ENCODE measurements at places on chromosomes 3 and 15.

DNA sequence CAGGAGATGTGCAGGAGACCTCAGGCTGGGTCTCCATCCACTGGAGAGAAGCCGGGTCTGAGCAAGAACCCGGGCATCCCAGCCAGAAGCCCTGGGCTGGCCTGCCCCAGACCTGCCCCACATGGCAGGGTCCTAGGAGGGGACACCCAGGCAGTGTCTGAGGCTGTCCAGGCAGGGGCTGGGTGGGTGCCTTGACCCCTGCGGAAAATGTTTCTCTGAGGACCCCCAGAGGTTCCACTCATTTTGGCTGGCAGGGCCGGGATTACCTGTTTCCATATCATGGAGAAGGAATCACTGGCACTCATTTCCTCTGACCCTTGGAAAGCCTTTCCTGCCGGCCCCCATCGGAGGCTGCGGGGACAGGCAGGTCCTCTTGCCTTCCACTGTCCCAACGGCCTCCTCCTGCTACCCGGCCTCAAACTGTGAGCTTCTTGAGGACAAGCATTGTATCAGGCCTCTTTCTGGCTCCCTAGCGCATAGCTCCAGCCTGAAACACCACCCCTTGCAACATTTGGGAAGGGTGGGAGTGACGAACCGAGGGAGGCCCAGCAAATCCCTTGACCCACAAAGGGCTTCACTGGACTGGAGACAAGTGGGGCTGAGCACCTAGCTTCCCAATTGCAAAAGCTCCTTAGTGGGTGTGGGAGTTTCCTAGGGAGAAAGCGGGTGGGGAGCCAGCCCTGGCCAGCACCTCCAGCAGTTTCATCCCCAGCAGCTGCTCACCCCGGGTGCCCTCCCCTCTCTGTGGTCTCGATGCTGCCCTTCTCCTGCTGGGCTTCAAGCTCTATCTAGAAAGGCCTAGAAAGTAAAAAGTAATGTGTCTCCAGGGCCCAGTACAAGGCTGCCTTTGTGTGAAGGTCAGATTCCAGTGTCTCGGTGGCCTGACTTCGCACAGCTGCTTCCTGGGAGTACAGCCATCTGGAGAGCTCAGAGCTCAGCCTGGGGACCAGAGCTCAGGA lies 29.7 kb downstream of the ACSBG1 start:
- DNase-seq, result no peak

DNA sequence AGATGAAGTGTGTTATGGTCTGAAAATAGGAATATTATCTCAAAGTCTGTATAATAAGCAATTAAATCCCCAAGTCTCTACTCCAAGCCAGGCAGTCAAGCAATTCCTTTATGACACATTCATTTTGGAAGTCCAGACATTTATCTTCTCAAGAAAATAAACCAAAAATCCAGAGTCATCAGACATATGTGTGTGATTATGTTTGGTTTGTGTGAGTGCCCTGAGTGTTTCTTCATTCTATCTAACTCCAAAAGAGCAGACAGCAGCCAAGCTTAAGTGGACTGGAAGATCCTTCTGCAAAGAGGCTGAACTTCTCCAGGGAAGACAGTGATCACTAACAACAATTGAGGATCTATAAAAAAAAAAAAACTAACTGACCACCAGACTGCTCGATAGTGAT lies 239.8 kb downstream of the STAG1 start:
- no peak for DNase-seq

GRCh38 chr15:55124616-55125015 lies 72.1 kb downstream of the RSL24D1 start:
- DNase-seq, result no peak

- no peak for DNase-seq
These were observed 254.3 kb downstream of the SHQ1 start for GRCh38 chr3:72593881-72594397.

DNA sequence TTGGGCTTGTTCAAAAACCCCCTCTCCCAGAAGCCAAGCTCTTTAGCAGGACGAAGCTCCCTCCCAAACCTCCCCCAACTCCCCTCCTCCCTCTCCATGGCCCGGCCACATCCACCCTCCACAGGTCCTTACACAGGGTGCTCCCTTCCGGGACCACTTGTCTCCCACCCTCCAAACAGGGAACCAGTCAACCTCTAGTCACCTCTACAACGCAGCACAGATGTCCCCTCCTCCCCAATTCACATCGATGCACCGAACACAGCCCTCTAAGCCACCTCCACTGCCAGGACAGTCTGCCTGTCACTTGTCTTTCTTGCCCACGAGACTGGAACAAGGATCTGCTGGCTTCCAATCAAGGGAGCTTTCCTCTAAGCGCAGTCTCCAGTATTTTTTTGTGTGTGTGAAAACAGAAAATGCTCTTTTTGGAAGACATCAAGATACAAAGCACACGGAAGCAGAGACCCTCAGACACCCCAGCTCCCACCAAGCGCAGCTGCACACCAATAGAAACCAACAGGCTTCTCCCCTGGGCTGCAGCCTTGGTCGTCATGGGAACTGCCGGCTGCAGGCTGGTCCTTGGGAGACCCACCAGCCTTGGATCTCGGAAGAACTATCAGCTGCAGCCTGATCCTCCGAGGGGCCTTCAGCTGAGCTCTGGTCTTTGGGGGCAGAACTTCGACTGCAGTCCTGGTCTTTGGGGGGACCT lies 26.5 kb downstream of the IQSEC1 start:
- no peak for DNase-seq

- no peak for DNase-seq
These were observed 106.1 kb upstream of the COL8A1 start for GRCh38 chr3:99532246-99532645.

- DNase-seq, result no peak
These were observed 406.2 kb downstream of the CNTN4 start for GRCh38 chr3:2504912-2505311.

- no peak for DNase-seq
These were observed 8.4 kb downstream of the PARP14 start for GRCh38 chr3:122688996-122689395.

- DNase-seq, result no peak
These were observed 86.1 kb upstream of the BCL6 start for GRCh38 chr3:187831125-187832051.

All from NCI-H510A (cell line).